Psoas muscle (tissue), 8 donors: ENCODE measurements at places on chromosomes 2 and 18. TPM values are rescaled to one million over a fixed set of nuclear protein-coding genes. Genes with fewer than 3 reads are reported as not detected.

- no peaks in the 10 kb centered on the region for H3K36me3 ChIP-seq
- DNase-seq: no peak
- no peak overlapping the region for H3K4me3 ChIP-seq
- H3K27ac ChIP-seq: no peak overlapping the region
- no peaks in the 10 kb centered on the region for H3K27me3 ChIP-seq
Measured at GRCh38 chr18:41829647-41830516, 125.2 kb upstream of the PIK3C3 start.

Gene ELP2
- 33.7 TPM for polyA plus RNA-seq

Gene CRYBA2
- not detected for polyA plus RNA-seq

Gene RAB17
- polyA plus RNA-seq: 1.3 TPM

DNA sequence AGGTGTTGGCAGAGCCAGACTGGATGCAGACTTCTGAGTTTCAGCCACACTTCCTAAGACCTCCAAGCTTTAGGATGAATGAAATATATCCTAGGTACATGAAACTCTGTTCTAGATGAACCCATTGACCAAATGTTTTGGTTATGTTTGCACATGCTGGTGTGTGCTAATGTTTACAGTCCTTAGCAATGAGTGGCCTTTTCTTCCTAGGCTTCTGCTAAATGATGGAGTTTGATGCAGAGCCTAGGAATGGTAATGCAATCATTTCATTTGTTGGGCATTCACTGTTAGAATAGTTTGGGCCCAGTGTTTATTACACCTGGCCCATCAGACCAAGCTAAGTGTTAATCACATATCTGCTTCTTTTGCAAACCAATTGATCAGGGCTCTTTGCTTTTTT is 464.7 kb downstream of the MEIS1 start:
- H3K27ac ChIP-seq: no peak overlapping the region
- H3K27me3 ChIP-seq: no peaks in the 10 kb centered on the region
- H3K36me3 ChIP-seq: no peaks in the 10 kb centered on the region
- H3K4me3 ChIP-seq: no peak overlapping the region

Gene GPR55
- 0.01 TPM for polyA plus RNA-seq

Gene TMEM37
- 0.60 TPM for polyA plus RNA-seq

Gene ALK
- not detected for polyA plus RNA-seq

DNA sequence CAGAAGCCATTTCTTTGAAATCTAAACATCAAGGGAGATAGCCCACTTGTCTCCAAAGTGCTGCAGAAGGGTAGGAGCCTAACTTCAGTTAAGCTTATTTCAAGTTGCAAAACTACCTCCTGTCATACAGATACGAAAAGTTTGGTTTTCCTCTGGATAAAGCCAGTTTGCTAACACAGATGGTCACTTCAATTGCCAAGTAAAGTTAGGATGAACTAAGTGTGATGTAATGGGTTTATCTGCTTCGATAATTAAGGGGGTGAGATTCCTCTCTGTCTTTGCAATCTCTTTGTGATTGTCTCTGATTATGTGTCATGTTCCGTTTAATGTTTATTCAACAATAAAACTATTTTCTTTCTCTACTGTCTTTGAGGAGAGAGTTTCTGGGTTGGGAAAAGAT is 156.4 kb downstream of the SLC39A10 start:
- H3K27ac ChIP-seq: no peak overlapping the region
- H3K4me3 ChIP-seq: no peak overlapping the region
- no peak for DNase-seq
- no peaks in the 10 kb centered on the region for H3K4me1 ChIP-seq
- H3K36me3 ChIP-seq: no peaks in the 10 kb centered on the region

Gene KCNG3
- polyA plus RNA-seq: not detected

- no peak overlapping the region for H3K4me3 ChIP-seq
- H3K27me3 ChIP-seq: no peaks in the 10 kb centered on the region
- DNase-seq: no peak
- peaks cover 32% of the 10 kb centered on the region for H3K4me1 ChIP-seq
- peaks cover 72% of the 10 kb centered on the region for H3K36me3 ChIP-seq
Measured at GRCh38 chr2:232852676-232853075, 17.4 kb upstream of the SNORC start.

Gene STPG4
- not detected for polyA plus RNA-seq

DNA sequence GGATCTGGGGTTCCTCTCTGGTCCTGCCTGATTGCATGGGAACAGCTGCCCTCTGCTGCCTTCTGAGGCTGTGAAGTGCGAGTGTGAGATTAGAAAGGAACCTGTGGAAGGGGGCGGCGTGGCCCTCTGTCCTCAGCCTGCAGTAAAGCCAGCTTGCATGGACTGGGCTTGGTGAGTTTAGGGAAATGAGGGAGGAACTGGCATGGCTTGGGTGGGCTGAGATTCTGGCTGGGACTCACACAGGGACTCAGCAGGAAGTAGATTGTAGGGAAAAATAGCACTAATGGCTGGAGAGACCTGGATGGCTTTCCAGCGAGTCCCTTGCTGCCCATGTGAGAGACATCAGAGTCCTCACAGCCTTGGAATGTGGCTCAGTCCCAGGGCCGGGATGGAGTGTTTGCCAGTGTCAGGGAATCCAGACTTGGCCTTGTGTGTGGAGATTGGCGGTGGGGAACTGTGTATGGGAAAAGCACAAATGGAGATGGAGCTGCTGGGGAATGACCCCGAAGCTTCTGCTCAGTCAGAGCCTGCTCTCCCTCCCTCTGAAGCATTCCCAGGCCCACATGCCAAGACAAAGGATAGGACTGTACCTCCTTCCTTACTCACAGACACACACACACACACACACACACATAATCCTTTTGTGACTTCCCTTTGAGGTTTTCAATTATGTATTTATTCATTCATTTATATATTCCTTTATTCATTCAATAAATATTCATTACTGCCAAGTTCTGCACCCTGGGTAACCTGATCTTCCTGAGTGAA is 115.4 kb downstream of the ACAA2 start:
- DNase-seq: no peak
- H3K4me1 ChIP-seq: peaks cover 2% of the 10 kb centered on the region
- H3K4me3 ChIP-seq: no peak overlapping the region
- no peaks in the 10 kb centered on the region for H3K27me3 ChIP-seq
- H3K27ac ChIP-seq: no peak overlapping the region

Gene SLC14A1
- 8.2 TPM for polyA plus RNA-seq

DNA sequence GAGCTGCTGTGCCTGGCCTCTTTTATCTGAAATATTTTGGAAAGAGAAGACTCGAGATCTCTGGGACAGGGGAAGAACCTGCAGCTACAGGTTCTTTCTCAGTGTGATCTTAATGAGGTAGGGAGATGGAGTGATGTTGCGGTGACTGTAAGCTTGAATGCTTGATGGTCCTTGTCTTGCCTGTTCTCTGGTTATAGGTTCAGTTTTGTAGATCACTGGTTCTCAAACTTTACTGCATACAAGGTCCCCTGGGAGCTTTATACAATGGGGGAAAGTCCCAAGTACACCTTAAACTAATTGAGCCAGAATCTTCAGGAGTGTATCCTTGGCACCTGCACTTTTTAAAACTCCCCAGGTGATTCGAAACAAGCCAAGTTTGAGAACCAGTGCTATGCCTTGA is 136.7 kb upstream of the CXCR4 start:
- H3K4me3 ChIP-seq: no peak overlapping the region
- H3K36me3 ChIP-seq: no peaks in the 10 kb centered on the region
- H3K27ac ChIP-seq: no peak overlapping the region
- no peaks in the 10 kb centered on the region for H3K27me3 ChIP-seq
- no peak for DNase-seq

- H3K4me3 ChIP-seq: no peak overlapping the region
- DNase-seq: no peak
- no peaks in the 10 kb centered on the region for H3K27me3 ChIP-seq
- peaks cover 3% of the 10 kb centered on the region for H3K4me1 ChIP-seq
- no peaks in the 10 kb centered on the region for H3K36me3 ChIP-seq
Measured at GRCh38 chr18:830315-830901, 18.4 kb upstream of the YES1 start.

Gene KLHL14
- polyA plus RNA-seq: not detected

DNA sequence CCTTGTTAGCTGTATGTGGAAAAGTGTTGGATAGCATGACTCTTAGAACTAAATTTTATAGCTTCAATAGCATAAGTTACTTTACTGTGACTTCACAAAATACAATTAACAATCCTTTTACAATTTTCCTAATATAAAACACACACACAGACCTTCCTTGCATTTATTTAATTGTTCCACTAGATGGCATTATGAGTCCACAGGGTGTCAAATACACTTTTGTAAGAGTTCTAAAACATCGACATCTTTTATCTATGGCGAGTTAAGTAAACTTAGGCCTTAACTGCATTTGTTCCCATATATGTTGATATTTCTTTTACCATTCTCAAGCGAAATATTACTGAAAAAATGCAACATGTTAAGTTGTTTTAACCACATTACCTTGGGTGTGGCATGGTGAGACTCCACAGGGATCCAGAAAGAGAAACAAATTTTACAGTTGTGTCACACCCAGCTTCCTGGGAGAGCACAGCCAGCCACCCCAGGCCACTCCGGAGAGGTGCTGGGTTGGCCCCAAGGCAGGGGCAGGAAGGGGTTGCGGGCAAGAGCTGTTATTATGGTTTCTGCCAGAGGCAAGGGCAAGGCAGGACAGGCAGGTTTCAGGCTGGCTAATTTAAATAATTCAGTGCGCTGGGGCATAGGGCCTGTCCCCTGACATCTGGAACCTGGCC is 312.4 kb upstream of the MC4R start:
- H3K36me3 ChIP-seq: no peaks in the 10 kb centered on the region
- H3K27ac ChIP-seq: no peak overlapping the region
- H3K27me3 ChIP-seq: no peaks in the 10 kb centered on the region
- no peaks in the 10 kb centered on the region for H3K4me1 ChIP-seq
- no peak for DNase-seq

Gene ASXL3
- polyA plus RNA-seq: not detected

Gene MOB4
- polyA plus RNA-seq: 27.5 TPM
